ENCODE measurements at places on chromosomes 13 and 19.
A peak's percentile ranks its signal among the peaks of the same experiment; 100 is the strongest.

GRCh38 chr13:63938851-63939250, 2523.2 kb upstream of the PCDH20 start:
- no peak for DNase-seq

DNA sequence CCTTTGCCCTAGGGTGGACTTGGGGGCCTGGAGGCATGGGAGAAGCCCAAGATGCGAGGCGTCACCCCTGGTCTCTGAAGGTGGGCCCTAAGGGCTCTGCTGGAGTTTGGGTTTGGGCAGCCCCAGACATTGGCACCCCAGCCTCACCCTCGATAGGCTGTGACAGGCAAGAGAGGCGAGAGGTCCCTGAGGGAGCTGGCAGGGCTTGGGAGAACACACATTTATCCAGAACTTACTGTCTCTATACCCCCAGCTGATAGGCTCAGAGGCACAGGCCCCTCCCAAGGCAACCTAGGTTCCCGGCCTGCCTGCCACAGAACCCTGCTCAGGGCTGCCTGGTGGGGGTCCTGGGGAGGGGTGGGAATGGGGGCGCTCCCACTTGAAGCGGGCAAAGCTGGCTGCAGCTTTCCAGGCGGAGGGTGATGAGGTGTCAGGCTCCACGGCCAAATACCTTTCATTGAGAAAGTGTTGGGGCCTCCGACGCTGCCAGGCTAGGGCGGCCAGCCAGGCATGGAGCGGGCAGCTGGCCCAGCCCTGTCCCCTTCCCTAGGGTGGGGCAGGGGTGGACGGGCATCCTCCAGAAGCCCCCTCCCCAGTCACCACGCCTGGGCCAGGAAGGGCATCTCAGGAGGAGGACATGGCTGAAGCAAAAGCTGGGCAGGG, 9.7 kb downstream of the CILP2 start:
- DNase-seq = peak; percentile 68

- no peak for DNase-seq
These were observed 7.9 kb downstream of the SIPA1L3 start for GRCh38 chr19:37914908-37915307.

DNA sequence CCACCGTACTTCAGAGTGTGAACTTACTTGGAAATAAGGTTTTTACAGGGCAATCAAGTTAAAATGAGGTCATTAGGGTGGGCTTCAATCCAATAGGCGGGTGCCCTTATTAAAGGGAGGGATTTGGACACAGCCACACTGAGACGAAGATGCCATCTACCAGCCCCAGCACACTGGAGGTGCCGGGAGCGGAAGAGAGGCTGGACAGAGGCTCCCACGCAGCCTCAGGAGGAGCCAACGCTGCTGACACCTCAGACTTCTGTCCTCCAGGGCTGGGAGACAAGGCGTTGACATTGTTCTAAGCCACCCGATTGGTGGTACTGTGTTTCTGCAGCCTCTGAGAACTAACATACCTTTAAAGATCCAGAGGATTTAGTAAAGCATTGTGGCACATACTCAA, 12.6 kb upstream of the RAB20 start:
- DNase-seq = no peak

GRCh38 chr13:96794669-96795068, 199.6 kb downstream of the OXGR1 start:
- no peak for DNase-seq

- no peak for DNase-seq
These were observed 563.7 kb downstream of the EFNB2 start for GRCh38 chr13:105971738-105972137.

DNA sequence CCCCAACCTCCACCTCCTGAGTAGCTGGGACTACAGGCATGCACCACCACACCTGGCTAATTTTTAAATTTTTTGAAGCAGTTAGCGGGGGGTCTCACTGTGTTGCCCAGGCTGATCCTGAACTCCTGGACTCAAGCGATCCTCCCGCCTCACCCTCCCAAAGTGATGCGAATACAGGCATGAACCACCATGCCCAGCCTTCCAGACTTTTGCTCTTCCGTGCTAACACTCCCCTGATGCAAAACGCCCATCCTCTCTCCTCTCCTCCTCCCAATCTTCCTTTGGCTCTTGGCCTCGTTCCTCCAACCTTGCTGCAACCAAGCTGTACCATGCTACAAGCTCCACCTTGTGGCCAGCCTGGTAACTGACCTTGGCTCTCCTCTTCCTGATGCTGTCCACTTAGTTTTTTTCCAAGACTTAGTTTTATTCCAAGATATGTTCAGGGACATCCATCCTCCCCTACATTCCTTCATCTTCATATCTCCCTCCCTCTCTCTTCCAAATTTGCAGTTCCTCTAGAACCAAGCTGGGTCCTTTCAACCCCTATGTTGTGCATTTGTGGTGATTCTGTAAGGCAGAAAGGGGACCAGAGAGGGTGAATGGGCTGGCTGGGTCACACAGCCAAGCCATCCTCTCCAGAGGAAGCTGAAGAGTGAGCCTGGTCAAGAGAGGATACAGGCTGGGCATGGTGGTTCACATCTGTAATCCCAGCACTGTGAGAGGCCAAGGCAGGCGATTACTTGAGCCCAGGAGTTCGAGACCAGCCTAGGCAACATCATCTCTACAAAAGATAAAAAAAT, 32.8 kb downstream of the TINCR start:
- DNase-seq = no peak

GRCh38 chr19:11141937-11142527, 13.6 kb downstream of the SPC24 start:
- DNase-seq = no peak

DNA sequence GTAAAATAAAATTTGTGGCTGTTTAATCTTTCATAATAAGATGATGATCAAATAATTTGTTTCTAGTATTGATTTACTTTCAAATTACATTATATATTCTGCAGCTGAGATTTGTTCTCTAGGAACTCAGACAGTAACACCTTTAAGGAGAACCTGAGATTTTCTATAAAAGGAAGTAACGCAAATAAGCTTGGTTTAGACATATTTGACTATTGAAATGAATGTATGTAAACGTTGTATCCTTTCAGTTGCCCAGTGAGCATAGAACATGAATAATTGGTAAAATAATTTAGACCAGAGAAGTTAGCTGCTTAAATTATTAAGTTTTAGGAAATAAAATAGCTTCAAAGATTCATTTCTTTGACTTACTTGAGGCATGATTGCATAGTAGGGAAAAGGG, 3.1 kb downstream of the CDK8 start:
- DNase-seq = no peak
